Myocyte (in vitro differentiated cells): ENCODE measurements at places on chromosomes 3 and 15.

DNA sequence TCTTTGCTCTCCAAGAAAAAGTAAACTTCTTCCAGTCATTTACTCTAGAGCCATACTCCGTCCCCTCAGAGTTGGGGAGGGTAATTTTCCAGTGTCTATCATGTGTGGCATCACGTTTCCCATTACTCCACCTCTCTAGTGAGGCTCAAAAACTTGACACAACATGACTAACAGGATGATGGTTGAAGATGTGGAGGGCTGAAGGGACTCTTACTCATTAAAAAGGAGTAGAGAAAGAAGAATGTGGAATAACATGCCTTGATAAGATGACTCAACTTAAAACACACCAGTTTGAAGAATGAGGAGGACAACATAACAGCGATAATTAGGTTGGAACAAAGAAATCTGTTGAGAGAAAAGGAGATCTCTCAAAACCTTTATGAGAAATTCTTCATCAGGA lies 894.3 kb downstream of the OTOL1 start:
- peak; percentile 41 for DNase-seq

DNA sequence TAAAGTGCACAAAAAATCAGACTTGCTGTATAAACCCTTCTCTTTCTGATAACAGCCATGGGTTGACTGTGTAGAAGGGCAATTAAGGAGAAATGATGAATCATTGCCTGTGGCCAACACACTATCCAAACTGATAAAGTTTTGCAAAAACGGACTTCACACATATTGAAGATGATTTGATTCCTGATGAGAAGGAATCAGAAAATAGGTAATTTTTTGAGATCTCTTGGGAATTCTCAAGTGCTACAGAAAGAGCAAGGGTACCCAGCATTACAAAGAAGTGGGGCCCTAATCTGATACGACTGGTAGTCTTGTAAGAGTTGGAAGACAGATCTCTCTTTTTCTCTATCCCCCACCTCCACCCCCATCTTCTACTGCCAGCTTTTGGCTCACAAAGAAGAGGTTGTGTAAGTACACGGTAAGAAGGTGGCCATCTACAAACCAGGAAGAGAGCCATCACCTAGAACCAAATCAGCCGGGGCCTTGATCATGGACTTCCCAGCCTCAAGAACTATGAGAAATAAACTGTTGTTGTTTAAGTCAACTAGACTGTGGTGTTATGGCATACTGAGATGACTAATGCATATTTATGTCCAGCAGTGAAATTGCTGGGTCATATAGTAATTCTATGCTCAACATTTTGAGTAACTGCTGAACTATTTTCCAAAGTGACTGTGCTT lies 254.7 kb downstream of the EDEM1 start:
- no peak for DNase-seq

GRCh38 chr3:29382409-29382808 lies 101.5 kb downstream of the RBMS3 start:
- DNase-seq, result no peak

DNA sequence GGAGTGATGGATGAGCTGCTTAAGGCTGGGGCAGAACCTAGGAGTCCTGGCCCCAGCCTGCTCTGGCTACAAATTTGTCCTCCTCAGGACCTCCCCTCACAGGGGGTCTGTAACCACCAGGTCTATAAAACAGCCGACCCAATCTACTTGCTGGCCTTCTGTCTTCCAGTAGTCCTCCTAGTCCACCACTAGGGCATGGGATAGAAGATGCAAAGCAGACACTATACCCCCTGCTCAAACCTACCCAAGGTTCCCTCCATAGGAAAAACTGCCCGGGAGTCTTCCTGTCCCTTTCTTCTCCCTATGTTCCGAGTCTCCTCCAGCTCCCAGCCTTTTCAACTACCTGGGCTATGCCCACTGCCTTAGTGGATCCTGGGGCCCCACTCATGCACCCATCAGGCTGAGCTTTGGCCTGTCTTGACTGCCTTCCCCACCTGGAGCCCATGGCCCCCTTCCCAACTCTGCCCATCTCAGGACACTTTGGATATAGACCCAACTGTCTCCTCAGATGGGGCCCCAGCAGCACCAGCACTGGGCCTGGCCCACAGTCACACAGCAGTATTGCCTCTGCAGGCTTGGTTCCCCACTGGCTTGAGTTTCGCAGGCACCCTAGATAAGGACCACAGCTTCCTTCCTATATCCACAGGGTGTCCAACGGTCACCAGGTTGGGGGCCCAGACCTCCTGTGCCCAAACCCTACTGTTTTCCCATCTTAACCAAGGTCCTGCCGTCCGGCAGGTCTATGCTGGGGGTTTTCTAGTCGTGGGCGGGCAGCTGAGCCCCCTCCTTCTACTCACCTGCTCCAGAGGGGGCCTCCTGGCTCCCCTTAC lies 1.1 kb downstream of the HYAL3 start:
- no peak for DNase-seq

- DNase-seq, result no peak
Observed at GRCh38 chr3:197508051-197508451, 47.7 kb downstream of the BDH1 start.

- peak; percentile 11 for DNase-seq
Observed at GRCh38 chr15:80404057-80404760, at the start of gene ARNT2. Gene ARNT2 (plus strand): TSS chr15:80404382. CDS start chr15:80404516, 134 bp downstream.

DNA sequence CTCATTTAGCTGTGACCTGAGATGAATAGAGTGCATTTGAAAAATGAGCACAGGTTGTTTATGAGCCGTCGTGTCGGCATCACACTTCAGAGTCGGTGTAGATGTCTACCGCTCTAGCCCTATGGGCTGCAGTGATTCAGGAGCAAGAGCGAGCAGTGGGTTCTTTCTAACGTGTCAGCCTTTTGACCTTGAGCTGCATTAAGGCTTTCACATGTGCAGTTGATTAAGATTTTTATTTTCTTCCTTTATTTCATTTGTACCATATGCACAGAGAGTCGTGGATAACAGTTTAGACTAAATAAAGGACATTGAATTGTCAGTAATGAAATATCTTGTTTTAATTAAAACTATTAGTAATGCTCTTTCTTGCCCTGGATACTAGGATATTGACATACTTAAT lies 368.2 kb downstream of the PTPRG start:
- DNase-seq, result no peak

DNA sequence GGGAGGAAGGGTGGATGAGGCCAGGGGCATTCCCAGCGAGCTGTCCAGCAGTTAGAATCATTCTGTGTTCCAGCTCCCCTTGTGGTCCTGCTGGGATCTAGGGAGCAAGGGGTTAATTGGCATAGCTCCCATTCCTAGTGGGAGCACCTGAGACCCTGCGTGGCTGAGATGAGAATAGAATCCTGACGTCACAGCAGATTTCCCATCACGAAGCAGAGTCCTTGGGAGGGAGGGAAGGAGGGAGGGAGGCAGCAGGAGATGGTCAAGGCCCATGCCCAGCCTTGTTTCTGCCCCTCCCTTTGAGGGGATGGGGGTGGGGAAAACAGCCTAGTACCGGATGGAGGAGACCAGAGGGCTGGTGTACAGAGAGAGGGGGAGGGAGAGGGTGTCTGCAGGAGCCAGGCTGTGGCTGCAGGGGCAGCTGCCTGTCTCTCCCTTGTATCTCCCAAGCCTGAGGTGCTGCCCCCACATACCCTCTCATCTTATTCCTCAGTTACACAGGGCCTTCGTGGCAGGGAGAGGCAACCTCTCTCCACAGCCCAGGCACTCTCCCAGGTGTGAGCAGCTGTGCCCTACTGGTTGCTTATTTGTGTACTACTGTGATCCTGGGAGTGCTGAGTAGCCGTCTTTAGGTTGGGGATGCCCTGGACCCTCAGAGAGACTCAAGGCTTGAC lies 5.4 kb downstream of the TYRO3 start:
- DNase-seq, result no peak

GRCh38 chr15:93495799-93496637 lies 407.0 kb upstream of the RGMA start:
- no peak for DNase-seq

- DNase-seq, result no peak
Observed at GRCh38 chr3:197344582-197345318, 46.3 kb upstream of the DLG1 start.
